HAP-1 (cell line): ENCODE measurements at places on chromosomes 1 and 21.

GRCh38 chr1:23249787-23250454 is 32.6 kb upstream of the HTR1D start:
- no peak for DNase-seq

GRCh38 chr1:66055092-66055491 is 262.4 kb downstream of the PDE4B start:
- DNase-seq = no peak

GRCh38 chr21:37165586-37165985 is 92.5 kb downstream of the TTC3 start:
- no peak for DNase-seq

DNA sequence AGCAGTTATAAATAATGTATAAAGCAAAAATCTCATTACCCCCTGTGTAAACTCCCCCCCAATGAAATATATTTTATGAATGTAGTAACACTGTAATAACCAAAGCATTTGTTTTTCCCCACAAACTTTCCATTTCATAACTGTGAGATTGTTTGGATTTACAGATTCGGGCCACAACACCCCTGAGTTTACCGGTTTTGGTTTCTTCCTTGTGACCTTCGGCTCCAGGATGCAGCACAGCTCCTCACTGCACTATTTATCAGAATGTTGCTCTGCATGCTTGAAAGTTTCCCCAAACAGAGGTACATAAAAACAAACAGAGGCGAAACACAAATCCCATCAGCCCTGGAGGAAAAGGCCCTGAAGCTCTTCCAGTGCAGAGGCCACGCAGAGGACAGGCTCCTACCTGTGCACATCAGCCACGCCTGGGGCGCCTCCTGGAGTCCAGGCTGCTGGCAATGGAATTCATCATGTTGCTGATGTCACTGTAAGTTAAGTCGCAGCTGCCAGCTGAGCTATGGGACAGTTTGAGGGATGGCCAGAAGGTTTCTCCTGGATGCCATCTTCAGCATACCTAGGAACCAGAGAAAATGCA is 122.0 kb downstream of the LMO4 start:
- DNase-seq = no peak

DNA sequence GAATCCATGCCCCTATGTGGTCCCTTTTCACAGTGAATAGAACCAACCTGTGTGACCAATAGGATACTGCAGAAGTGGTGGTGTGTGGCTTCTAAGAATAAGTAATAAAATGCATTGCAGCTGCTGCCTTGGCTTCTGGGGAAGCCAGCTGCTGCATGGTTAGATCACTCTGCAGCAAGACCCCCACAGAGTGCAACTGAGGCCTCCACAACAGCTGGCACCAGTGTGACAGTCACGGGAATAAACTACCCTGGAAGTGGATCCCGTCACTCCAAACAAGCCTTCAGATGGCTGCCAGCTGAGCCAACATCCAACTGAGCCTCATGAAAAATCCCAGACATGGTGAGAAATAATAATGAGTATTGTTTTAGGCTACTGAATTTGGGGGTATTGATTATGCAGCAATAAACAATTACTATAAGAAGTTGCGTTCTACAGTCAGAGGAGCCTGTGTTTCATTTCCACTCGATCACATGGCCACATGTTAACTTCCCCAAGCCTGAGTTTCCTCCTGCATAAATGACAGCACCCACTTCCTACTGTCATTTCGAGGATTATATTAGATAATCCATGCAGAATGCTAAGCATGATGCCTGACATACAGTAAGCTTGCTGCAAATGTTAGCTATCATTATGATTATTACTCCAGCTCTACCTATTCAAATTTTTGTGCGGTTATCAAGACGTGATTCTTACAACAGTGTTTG is 20.8 kb upstream of the COG2 start:
- DNase-seq = no peak

- no peak for DNase-seq
Measured at GRCh38 chr1:233627376-233627775, 13.5 kb downstream of the KCNK1 start.

DNA sequence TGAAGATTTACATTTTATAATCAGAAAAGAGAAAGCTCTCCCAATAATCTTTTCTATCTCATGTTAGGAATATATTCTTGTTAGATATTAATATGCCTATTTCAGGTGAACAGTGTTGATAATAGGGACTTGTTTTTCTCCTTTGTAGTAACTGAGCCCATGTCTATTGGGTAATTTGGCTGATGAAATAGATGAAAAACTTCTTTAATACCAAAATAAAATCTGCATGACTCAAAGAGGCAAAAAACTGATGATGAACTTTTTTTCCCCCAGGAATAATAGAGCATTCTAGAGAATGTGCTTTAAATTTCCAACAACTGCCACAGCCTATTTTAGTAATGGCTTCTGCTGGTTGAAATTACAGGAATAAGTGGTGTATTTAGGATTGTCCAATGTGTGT is 178.9 kb upstream of the GREM2 start:
- DNase-seq = no peak

GRCh38 chr1:41396084-41396483 is 34.9 kb downstream of the FOXO6 start:
- DNase-seq = no peak

DNA sequence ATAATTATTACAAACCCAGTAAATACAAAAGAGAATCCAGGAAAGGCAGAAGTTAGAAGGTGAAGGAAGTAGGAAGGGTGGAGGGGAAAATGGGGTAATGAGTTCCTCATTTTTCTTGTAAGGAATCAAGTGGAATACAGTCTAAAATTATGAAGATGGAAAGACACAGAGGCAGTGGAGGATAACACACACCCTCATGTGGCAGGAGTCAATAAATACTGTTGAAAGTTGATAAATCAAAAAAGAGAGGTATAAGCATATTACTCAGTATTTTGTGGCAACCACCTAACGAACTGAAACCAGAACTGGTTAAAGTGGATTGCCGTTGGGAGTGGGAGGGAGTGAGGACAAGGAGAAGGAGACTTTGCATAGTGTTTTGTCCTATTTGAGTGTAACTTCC is 78.6 kb upstream of the SLC44A3 start:
- DNase-seq = no peak

DNA sequence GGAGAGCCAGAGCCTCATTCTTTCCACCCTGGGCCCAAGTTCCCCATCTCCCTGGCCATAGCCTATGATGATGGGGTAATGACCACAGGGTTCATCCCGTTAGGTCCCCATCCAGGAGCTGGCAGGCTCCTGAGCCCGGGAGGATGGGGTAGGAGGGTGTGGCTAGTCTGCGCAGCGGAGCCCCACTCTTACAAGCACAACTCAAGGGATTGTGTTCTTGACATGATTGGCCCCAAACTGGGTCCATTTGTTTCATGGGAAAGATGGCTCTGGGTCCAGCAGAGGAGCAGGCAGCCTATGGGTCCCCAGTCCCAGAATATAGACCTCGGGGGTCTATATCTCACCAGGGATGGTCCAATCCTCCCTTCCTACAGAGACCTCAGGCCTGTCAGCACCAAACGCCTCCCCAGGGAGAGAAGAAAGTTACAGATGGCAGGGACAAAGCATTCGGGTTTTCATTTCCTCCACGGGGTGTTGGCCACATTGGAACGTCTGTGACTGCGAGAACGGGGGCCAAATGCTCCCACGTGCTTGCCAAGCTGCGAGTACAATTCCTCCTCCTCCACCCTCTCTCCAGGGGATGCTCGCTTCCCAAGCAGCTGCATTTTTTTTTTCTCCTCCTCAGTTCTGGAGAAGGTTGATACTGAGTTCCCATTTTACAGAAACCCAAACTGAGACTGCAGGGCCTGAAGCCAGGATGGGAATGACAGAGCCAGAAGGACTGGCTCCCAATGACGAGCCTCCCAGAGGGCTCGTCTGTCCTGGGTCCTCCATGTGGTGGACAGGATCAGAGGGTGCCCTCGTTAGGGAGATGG is 71.0 kb downstream of the DHRS3 start:
- no peak for DNase-seq

- no peak for DNase-seq
Measured at GRCh38 chr1:87061742-87062156, 147.3 kb downstream of the HS2ST1 start.

DNA sequence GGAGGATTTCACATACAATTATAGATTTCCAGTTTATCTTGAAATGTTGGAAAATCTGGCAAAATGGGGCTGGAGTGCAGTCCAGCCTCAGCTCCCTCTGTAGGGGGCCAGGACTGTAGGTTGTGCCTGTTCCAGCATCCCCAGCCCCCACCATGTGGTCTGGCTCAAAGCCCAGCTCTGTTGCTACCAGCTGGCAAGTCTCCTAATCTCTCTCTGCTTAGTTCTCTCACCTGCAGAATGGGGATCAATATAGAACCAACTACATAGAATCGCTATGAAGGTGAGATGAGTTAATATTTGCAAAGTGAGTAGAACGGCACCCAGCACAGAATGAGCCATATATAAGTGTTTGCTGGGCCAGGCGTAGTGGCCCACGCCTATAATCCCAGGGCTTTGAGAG is 50.0 kb upstream of the TARDBP start:
- no peak for DNase-seq

DNA sequence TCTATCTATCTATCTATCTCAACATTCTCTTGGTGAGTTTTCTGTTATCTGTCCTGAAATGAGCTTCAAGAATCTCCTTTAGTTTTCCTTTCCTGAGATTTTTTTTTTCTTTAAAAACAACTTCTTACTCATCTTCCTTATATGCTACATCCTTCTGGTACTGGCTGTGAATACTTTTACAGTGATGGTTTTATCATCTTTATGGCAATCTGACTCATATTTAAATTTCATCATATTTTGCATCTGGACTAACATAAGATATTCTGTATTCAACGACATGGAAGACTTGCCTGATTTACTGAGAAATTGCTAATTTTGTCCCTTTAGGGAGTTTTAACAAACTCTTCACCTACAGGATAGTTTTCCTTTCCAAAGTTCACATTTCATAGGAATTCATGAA is 33.0 kb downstream of the PDE4B start:
- no peak for DNase-seq

GRCh38 chr1:93734999-93735398 is 53.4 kb upstream of the BCAR3 start:
- no peak for DNase-seq

GRCh38 chr1:89489047-89489729 is 35.4 kb upstream of the LRRC8B start:
- no peak for DNase-seq

DNA sequence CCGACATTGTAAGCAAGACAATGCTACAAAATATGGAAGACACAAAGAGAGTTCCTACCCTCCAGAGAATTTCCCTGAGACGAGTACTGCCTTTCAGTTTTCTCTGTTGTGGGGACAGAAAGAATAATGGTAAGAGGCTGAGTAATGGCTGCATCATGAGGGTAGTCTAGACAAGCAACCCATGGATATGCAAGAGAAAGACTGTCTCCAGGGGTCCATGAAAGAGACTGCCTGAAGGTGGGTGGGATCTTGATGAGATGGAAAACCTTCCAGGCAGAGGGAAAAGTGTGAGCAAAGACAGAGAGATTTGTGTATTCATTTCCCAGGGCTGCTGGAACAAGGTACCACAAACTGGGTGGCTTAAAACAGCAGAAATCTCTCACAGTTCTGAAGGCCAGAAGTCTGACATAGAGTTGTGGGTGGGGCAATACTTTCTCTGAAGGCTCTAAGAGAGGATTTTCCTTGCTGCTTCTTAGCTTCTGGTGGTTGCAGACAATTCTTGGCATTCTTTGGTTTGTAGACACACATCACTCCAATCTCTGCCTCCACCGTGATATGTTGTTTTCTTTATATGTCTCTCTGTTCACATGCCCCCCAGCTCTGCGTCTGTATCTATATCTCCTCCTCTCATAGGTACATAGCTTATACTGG is 41.4 kb downstream of the ANP32E start:
- no peak for DNase-seq

DNA sequence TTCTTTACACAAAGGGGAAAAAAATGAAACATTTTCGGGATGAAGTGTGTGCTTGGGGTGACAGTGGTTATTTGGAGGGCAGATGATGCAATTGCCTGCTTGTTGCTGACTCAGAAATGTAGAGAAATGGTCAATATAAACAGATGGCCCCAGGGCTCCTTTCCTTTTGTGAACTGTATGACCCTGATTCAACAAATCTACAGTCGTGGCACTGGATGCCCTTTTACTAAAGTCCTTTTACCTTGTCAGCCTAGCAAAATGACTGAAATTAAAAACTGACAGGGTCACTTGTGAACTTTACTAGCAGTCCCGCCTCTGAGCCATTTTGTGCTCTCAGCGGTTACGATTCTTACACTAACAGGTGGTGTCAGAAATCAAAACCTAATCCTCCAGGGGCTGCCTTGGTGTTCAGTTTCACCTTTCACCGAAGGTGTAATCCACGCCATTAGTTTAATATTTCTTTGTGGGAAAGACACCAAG is 49.8 kb downstream of the GREM2 start:
- no peak for DNase-seq

DNA sequence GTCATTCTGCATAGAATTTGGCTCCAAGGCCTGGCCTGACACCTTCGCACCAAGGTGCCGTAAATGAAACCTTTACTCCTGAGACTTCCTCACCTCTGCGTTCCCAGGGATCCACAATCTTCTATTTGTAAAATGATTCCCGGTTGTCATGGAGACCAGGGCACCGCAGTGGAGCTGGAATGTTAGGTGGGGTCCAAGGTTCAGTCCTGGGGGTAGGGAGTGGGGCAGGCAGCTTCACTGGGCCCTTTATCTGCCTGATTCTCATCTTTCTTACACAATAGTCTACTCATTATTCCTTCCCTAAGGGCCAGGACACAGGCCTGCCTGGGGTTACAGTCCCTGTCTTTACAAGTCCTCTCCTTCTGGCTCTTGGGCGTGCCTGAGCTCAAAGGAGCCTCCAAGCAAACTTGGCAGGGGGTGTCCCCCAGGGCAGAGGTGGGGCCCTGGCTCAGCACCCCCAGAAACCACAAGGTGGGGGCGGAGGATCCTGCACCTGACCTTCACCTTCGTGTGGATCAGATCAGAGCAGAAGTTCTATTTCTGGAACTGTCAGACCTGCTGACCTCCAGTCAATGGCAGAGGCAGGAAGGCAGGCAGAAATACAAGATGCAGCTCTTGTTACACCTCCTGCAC is 51.1 kb downstream of the RIPK4 start:
- DNase-seq = no peak

DNA sequence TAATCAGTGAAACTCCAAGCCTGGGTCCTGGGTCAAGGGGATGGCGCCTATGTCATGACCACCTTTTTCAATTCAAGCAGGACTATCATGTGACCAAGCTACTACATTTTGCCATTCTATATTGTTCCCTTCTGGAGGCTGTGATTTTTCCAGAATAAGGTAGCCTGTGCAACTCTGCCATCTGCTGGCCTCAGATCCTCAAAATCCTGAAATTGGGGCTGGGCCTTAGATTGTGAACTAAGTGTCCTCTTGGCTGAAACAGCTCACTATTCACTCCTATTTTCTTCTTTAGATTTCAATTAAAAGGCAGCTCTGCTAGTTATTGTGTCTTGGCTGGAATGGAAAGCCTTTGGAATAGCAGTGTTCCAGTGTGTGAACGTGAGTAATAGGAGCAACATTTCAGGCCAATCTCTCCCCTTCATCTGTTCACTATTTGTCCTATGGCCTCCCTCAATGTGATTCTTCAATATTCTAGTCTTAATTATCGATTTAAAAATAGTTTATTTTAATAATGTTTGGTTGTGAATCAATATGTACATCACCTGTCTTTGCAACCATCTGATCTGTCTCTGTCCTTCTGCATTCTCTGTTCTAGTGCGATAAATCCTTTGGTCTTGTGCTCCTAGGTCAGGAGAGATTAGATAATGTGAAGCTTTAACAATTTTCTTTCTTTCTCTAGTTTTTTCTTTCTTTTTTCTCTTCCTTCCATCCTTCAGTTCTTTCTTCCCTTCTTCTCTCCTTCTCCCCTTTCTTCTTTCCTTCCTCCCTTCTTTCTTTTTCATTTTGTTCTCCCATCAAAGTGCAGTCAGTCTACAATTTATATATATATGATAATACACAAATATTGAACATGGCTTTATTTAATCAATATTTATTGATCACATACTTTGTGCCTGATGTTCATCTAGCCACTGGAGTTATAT is 69.8 kb downstream of the CR1 start:
- no peak for DNase-seq
